ENCODE measurements at places on chromosomes 13 and 19.

DNA sequence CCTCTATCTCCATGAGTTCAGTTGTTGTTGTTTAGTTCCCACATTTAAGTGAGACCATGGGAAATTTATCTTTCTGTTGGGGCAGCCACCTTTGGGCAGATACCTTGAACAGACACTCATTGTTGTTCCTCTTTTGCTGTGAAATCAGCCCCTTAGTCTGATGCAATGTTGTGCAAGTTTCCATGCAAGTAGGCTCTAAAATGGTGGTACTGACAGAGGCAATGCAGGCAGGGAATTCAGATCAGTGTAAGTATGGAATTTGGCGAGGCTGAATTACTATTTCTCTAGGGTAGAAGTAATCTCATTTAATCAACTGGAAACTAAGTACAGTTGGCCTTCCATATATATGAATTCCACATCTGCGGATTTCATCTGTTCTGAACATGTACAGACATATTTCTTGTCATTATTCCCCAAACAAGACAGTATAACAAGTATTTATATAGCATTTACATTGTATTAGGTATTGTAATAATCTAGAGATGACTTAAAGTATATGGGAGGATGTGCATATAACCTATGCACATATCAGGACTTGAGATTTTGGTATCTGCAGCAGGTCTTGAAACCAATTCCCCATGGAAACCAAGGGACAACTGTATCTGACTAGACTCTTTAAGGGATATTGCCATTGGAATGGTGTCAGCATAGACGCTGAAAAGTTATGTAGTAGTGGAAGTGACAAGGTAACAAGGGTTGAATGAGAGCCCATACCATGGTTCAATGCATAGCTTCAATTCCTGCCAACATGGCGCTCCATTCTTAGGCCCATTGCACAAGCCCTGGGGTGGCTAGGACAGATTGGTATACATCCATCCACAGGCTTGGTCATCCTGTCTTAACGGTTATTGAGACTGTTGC is 281.5 kb upstream of the HTR2A start:
- no peak for DNase-seq

GRCh38 chr19:6241680-6242377 is 37.9 kb downstream of the MLLT1 start:
- DNase-seq, result peak; percentile 93

DNA sequence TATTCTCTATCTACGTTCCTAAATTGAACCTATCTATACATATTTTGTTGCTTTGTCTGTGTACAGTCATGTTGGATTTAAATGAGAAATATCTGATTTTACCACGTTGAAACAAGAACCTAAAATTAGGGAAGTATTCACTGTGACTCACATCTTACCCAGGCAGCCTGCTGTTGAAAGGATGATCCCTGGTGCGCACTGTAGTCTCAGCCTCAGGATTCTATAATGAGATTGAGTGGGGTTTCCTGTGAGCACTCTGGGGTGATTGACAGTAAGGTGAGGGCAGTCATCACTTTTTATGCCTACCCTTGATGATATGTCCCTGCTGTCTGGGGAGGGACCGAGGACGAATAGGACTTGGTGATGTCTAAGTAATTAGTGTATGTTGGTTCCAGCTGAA is 35.4 kb downstream of the PCCA start:
- DNase-seq, result no peak

DNA sequence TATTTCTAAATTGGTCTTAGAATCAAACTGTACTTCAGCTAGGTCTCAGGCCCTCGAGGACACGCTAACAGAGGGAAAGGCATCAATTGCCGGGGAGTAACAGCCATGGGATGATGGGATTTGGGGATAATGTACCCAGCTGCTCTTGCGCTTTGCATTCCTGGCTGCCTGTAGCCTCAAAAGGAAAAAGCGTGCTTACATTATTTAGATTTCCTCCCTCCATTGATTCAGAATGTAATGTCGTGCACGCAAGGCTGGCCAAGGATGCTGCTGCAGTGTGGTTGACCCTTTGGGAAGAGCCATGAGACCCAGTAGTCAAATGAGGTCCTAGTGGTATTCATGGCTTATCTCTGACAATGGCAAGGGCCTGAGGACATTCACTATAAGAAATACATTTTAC is 95.1 kb downstream of the SLC7A1 start:
- DNase-seq, result no peak

DNA sequence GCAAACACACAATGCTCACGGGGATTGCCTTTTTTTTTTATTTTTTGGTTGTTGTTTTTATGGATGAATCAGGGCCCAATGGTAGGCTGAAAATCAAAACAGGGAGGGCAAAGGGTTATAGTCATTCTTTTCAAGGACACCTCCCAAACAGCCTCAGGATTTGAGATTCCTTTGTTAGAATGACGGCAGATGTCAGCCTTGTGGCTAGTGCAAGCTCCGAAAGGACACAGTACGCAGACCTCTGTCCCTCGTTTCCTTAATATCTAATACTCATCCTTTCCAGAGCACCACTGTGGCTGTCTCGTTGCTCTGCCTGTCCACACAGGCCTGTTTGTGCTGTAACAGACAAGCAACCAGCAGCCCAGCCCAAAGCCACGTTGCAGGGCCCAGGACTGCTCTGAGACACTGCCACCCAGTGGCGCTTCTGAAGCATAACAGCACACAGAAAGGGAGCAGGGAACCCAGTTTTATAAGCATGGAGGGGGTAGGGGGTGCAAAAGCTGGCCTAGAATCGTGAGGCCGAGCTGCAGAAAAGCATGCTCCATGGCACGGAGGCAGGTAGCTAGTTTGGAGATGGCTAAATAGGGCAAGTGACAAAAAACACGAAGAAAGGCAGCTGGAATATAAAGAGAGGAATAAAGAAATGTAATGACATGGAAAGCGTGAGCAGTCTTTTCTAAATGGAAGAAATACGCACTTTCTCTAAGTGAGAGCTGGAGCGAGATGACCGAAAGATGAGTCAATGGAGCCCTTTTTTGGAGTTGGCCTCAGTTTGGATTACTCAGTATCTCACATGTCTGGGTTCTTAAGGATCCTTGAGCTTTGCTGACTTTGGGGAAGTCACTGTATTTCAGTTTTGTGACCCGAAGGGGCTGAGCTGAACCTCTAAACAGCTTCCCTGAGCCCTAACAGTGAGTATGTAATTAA is 40.7 kb upstream of the MEDAG start:
- DNase-seq, result peak; percentile 98

DNA sequence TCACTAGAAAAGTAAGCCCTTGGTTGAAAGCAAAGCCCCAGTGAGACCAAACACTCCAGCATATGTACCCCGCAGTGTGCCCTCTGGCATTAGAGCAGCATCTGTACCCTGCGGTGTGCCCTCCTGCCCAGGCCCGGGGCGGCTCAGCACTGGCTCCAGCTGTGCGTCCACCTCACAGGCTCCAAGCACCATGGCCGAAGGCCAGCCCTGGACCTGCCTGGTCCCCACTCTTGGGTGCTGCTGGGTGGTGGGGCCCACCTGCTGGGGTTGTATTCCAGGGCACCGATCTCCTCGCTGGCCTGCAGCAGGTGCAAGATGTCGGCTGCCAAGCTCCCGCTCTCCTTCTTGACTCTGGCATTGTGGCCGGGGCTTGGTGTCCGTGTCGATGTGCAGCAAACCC is 230.2 kb downstream of the TUBA3C start:
- DNase-seq, result no peak

- no peak for DNase-seq
Measured at GRCh38 chr19:924553-925086, 1.2 kb upstream of the ARID3A start.

- peak; percentile 68 for DNase-seq
Measured at GRCh38 chr19:3276341-3276799, 51.9 kb downstream of the CELF5 start.

GRCh38 chr19:16012552-16012951 is 63.7 kb upstream of the TPM4 start:
- DNase-seq, result no peak

DNA sequence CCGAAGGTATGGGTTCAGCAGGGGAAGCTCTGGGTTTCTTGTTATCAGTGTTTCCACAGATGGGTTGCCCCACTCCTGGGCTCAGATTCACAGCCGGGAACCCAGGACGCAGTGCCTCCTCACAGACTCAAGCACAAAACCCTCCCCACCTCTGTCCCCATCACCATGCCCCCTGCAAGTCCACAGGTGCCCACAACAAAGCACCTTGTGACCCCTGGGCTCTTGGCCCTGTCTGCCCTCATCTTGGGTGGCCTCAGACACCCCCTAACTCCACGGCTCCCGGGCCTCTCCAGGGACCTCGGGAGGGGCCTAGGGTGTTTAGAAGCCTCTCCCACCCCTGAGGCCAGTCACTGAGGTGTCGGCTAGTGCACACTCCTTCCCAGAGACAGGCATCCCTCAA is 231.7 kb downstream of the TUBA3C start:
- DNase-seq, result no peak
